ENCODE measurements at places on chromosomes 6 and 20. TPM values are rescaled to one million over a fixed set of nuclear protein-coding genes. Genes with fewer than 3 reads are reported as not detected.

GRCh38 chr20:51329845-51330244 lies 212.7 kb downstream of the NFATC2 start:
- DNase-seq: no peak
- H3K4me1 ChIP-seq: no peaks in the 10 kb centered on the region
- H3K27me3 ChIP-seq: no peaks in the 10 kb centered on the region

DNA sequence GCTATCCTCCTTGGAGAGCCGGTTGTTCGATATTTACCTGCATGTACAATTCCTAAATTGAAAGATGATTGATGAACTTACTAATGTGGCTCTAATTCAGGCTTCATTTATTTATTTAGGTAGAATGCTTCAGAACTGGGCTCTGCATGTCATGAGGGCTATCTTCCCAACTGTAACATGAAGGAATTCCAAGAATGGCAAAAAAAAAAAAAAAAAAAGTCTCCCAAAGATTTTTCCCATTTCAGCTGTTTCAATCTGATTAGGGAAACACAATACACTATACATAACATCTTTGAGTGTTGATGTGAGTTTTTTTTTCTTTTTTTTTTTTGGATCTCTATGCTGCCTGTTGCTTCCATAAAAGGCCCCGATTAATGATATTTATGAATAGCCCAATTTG lies 120.1 kb upstream of the SHLD1 start:
- no peak overlapping the region for H3K4me3 ChIP-seq
- no peak overlapping the region for H3K27ac ChIP-seq
- DNase-seq: no peak
- H3K36me3 ChIP-seq: no peaks in the 10 kb centered on the region
- no peaks in the 10 kb centered on the region for H3K4me1 ChIP-seq

DNA sequence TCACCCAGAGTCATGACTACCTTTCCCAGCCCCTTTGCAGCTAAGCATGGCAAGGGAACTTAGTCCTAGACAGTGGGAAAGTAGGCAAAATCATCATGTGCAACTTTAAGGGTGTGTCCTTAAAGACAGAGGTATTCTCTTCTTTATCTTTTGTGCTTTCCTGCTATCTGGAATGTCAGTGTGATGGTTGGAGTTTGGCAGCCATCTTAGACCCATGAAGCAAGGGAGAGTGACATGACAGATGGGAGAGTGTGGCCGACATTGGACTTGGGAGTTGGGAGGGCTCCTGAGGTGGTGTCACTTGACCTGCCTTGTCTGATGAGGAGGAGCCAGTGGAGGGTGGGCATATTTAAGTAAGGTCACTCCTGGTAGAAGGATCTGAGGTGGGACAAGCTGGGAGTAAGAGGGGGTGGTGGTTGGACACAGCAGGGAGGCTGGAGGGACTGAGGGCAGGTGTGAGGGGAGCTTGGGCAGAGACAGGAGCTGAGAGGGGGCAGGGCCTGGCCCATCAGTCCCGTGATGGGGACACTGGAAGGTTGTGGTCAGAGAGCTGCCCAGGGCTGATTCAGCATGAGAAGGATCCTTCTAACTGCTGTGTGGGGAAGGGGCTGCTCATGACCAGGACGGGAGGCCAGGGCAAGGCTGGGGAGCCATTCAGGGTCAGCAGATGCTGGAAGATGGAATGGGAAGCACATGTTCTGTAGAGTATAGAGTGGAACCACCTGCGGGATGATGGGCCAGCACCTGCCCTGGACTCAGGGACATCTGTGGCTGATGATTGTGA lies 29.5 kb upstream of the SULF2 start:
- DNase-seq: no peak
- no peak overlapping the region for H3K4me3 ChIP-seq
- H3K27ac ChIP-seq: no peak overlapping the region
- H3K36me3 ChIP-seq: no peaks in the 10 kb centered on the region

GRCh38 chr6:119278625-119279024 lies 70.9 kb downstream of the MAN1A1 start:
- no peak overlapping the region for H3K27ac ChIP-seq
- H3K36me3 ChIP-seq: no peaks in the 10 kb centered on the region
- DNase-seq: no peak
- no peaks in the 10 kb centered on the region for H3K27me3 ChIP-seq

DNA sequence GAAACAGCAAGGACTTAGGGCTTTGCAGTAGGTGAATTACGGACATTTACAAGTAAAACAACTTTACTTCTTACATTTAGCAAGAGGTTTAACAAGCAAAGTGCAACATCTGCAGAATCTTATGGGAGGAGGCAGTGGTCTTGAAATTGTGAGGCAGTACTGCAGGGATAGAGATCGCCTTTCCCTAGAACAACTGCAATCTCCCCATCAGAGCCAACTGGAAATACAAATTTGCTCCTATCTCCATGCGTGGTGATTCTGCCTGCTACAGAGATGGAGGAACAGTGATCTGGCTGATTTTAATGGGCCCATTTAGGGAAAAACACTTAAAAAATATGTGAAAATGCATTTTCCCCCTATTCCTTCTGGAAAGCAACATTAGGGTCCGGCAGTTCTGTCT lies 25.9 kb downstream of the GNAS start:
- H3K27ac ChIP-seq: no peak overlapping the region
- no peaks in the 10 kb centered on the region for H3K27me3 ChIP-seq
- DNase-seq: no peak
- H3K4me3 ChIP-seq: no peak overlapping the region
- no peaks in the 10 kb centered on the region for H3K36me3 ChIP-seq
- H3K4me1 ChIP-seq: peaks cover 3% of the 10 kb centered on the region

DNA sequence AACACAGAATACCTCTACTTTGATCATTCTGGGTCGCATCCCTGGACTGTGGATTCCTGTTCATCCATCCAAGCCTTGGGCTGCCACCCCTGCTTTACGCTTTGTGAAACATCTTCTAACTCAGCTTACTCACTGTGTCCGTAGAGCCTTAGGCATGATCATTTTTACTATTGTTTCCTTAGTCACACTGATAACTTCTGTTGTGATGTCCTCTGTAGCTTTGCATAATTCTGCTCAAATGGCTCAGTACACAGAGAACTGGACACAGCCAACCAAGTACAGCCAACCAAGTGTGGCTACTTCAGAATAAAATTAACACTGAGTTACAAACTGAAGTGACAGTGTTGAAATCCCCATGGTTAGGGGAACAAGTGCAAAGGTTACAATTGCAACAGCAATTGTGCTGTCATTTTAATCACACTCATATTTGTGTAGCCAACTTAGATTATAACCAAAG lies 8.6 kb upstream of the FKBP1A start:
- H3K4me1 ChIP-seq: no peaks in the 10 kb centered on the region
- peaks cover 2% of the 10 kb centered on the region for H3K27me3 ChIP-seq
- H3K27ac ChIP-seq: no peak overlapping the region
- no peaks in the 10 kb centered on the region for H3K36me3 ChIP-seq
- peak; percentile 52 for DNase-seq

- H3K4me1 ChIP-seq: peaks cover 6% of the 10 kb centered on the region
- H3K27me3 ChIP-seq: no peaks in the 10 kb centered on the region
- H3K27ac ChIP-seq: peak overlapping the region; percentile 55
- peak; percentile 93 for DNase-seq
- H3K36me3 ChIP-seq: no peaks in the 10 kb centered on the region
These were observed 23.6 kb downstream of the FOXQ1 start for GRCh38 chr6:1335367-1336037.

DNA sequence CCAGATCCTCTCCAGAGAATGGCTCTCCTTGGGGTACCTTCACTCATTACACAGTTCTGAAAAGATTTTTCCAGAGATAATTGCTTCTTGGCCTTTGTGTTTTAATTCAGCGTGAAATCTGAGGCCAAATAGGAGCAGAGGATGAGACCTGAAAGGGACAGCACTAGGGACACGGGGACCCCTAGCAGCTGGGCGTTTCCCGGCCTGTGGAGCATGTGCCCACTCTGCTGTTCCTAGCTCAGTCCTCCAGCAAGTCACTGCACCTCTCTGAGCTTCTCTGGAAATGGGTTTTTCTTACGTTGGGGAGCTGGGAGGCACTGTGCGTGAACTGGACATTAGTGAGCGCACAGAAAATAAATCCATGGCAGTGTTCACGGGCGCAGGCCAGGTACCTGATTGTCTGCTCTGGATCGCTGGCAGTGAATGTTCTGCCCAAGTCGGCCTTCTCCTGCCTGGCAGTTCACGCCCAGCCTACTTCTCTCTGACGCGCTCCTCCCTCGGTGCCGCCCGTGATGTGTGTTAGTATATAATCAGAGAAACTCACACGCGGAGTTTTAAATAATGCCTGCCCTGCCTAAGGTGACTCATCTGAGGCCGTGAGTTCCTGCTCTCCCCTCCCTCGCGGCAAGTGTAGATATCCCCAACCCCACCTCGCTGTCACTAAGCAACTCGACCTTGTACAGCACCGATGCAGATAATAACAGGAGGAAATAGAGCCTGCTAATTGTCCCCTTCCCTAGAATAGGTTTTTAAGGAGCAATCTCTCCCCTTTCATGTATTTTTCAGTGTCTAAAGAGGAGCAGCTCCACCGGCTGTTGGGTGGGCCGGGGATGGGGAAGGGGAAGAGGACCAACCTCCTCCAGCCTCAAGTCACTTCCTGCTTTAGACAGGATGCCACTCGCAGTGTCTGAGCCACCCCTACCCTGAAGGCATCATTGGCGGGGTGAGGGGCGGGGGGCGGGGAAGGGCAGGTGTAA lies 2.7 kb upstream of the TUBB2A start:
- H3K4me1 ChIP-seq: peaks cover 2% of the 10 kb centered on the region
- H3K4me3 ChIP-seq: no peak overlapping the region
- no peak for DNase-seq
- H3K36me3 ChIP-seq: no peaks in the 10 kb centered on the region

GRCh38 chr20:44728801-44729443 lies 13.8 kb downstream of the CCN5 start:
- DNase-seq: no peak
- no peak overlapping the region for H3K27ac ChIP-seq
- H3K4me1 ChIP-seq: no peaks in the 10 kb centered on the region
- H3K36me3 ChIP-seq: no peaks in the 10 kb centered on the region
- H3K4me3 ChIP-seq: no peak overlapping the region

DNA sequence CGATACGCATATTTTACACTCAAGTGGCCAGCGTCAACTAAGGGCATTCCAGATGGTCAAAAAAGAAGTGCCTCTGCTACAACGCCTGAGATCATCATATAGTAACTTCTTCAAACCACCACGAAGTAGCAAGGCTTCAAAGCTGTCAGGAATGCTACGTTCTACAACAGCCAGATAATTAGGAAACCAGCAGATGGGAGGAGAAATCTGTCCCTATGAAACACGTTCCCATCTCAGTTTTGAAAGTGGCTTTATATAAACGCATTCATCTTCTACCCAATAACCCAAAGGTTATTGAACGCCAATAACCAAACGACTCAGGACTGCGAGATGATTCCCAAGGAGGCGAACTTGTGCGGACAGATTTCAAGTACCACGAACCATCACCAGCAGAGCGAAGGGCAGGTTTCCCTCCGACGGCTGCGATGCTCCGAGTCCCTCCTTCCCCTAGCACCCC lies 1.2 kb downstream of the ABHD12 start:
- H3K27ac ChIP-seq: no peak overlapping the region
- H3K4me1 ChIP-seq: no peaks in the 10 kb centered on the region
- H3K36me3 ChIP-seq: no peaks in the 10 kb centered on the region

- no peak overlapping the region for H3K27ac ChIP-seq
- no peaks in the 10 kb centered on the region for H3K36me3 ChIP-seq
- H3K4me3 ChIP-seq: no peak overlapping the region
- H3K4me1 ChIP-seq: no peaks in the 10 kb centered on the region
- DNase-seq: peak; percentile 72
- H3K27me3 ChIP-seq: no peaks in the 10 kb centered on the region
These were observed 62.2 kb upstream of the CLDN20 start for GRCh38 chr6:155201461-155202226.

- no peak overlapping the region for H3K4me3 ChIP-seq
- no peak overlapping the region for H3K27ac ChIP-seq
- DNase-seq: no peak
- H3K36me3 ChIP-seq: no peaks in the 10 kb centered on the region
These were observed 205.8 kb downstream of the TRDN start for GRCh38 chr6:123430970-123431369.

DNA sequence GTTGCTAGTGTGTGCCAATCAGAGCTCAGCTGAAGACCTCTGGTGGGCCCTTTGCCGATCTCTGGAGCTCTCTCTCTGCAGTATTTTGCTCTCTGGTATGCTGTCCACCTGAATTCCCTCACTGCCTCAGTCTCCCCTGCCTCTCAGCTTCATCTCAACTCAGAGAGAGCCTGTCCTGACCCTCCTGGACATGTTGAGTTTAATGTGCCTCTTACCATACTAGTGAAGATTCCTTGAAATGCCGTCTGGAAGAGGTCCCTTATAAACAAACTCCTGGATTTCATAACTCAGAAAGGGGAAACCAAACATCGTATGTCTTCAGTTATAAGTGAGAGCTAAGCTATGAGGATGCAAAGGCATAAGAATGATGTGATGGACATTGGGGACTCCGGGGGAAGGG lies 231.1 kb upstream of the ZNF217 start:
- no peaks in the 10 kb centered on the region for H3K27me3 ChIP-seq
- H3K4me3 ChIP-seq: no peak overlapping the region
- peaks cover 20% of the 10 kb centered on the region for H3K4me1 ChIP-seq

GRCh38 chr20:45037050-45037449 lies 63.9 kb downstream of the KCNS1 start:
- H3K36me3 ChIP-seq: no peaks in the 10 kb centered on the region
- H3K27ac ChIP-seq: no peak overlapping the region
- DNase-seq: no peak
- H3K4me1 ChIP-seq: no peaks in the 10 kb centered on the region
- H3K4me3 ChIP-seq: no peak overlapping the region

DNA sequence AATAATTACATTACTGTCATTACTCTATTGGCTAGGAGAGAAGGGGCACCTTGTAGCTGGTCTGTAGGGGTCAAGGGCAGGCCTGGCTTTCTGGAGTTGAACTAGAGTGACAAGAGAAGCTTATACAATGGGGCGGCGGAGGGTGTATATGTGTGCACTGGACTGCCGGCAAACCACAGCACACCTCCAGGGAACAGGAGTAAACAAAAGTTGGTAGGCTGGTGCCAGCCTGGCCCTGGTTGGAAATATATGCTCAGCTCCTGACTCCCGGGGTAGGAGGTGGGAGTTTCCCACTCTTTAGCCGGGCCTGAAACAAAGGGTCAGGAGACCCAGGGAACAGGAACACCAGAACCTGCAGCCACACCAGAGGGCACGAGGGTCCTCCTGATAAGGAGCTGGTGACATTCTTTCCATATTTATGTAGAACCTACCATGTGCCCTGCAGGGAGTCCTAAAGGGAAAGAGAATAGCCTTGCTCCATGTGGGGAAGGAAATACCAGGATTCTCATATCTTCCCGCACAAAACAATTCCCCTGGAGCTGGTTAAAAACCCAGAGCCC lies 5.1 kb downstream of the C6orf132 start:
- H3K27ac ChIP-seq: no peak overlapping the region
- H3K27me3 ChIP-seq: no peaks in the 10 kb centered on the region
- H3K4me3 ChIP-seq: no peak overlapping the region
- H3K36me3 ChIP-seq: no peaks in the 10 kb centered on the region
- peaks cover 12% of the 10 kb centered on the region for H3K4me1 ChIP-seq
- DNase-seq: no peak

- H3K27ac ChIP-seq: no peak overlapping the region
- H3K4me1 ChIP-seq: no peaks in the 10 kb centered on the region
- DNase-seq: no peak
These were observed 99.2 kb upstream of the RPS6KA2 start for GRCh38 chr6:166726201-166726600.

The HLA-DRB5 gene
- 2.8 TPM for total RNA-seq

The MCCD1 gene
- total RNA-seq: 3.5 TPM

The AGPAT4 gene
- total RNA-seq: 12.3 TPM

The C6orf132 gene
- total RNA-seq: 42.7 TPM

The MDFI gene
- 16.9 TPM for total RNA-seq

The KCNK16 gene
- total RNA-seq: not detected

The GSTA2 gene
- 0.28 TPM for total RNA-seq

The NKAIN4 gene
- 29.7 TPM for total RNA-seq

The LST1 gene
- total RNA-seq: 31.5 TPM
